ENCODE measurements at places on chromosomes 2 and 18. TPM values are rescaled to one million over a fixed set of nuclear protein-coding genes. Genes with fewer than 3 reads are reported as not detected.

DNA sequence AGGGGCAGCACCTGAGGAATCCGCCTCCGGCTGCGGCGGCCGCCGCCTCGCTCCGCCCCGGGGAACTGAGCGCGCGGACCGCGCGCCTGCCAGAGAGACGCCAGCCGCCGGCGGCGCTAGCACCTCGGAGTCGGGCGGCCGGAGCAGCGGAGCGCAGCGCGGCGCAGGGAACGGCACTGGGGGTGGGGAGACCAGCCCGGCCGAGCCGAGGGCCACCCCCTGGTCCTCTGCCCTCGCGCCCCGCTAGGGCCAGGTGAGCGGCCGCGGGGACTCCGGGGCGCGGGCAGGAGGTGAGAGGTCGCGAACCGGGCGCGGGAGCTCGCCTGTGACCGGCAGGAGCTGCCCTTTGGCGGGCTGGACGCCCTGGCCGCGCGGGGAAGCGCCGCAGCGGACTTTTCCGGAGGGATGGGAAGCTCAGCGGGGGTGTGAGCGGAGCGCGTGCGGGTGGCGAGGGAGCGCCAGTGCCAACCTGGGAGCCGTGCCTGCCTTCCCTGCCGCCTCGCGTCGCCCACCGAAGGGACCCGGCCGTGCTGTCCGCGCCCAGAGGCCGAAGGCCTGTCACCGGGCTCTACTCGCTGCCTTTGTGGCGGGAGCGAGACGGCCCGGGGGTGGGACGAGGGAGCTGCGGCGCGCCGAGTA lies at the start of gene GREB1L:
Gene GREB1L, plus strand, starts transcription at position 92 of the 639 bp plus-strand sequence. CDS start 141,287 bp downstream, outside the sequence.
- DNase-seq, result peak; percentile 21

GRCh38 chr2:153232464-153232863 lies 246.1 kb downstream of the RPRM start:
- DNase-seq, result no peak

DNA sequence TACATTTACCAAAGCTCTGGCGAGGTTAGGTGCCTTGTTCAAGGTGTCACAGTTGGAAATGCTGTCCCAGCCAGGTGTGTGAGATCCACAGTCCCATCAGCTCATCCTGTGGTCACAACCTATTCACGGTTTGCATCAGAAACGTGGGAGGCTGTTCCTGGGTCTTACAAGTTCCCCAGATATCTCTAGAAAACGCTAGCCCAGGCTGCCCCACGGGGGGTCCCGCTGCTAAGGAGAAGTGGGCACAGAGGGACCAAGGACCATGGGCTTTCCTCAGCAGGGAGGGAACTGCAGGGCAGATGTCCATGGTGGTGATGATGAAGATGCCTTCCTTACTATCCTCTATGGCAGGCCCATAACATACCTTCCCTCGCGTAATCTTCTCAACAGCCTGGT lies 649 bp downstream of the FECH start:
- DNase-seq, result no peak

DNA sequence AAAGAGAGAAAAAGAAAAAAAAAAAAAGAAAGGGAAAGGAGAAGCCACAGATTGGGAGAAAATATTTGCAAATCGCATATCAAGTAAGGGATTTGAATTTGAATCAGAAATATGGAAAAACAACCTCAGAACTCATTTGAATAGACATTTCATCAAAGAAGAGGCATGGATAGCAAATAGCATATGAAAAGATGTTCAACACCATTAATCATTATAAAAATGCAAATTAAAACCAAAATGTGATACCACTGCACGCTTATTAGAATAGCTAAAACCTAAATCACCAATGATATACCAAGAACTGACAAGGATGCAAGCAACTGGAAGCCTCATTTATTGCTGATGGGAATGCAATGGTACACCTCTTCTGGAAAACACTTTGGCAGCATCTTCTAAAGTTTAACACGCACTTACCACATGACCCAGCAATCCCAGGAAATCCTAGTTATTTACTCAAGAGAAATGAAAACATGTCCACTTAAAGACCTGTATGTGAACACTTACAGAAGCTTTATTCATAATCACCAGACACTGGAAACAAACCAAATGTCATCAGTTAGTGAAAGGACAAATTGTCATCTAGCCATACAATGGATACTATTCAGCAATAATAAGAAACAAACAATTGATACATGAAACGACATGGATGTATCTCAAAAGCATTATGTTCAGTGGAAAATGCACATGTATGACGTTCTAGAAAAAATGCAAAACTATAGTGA lies 10.3 kb downstream of the DNER start:
- no peak for DNase-seq

- DNase-seq, result no peak
Measured at GRCh38 chr18:46574743-46575115, 82.3 kb downstream of the LOXHD1 start.

DNA sequence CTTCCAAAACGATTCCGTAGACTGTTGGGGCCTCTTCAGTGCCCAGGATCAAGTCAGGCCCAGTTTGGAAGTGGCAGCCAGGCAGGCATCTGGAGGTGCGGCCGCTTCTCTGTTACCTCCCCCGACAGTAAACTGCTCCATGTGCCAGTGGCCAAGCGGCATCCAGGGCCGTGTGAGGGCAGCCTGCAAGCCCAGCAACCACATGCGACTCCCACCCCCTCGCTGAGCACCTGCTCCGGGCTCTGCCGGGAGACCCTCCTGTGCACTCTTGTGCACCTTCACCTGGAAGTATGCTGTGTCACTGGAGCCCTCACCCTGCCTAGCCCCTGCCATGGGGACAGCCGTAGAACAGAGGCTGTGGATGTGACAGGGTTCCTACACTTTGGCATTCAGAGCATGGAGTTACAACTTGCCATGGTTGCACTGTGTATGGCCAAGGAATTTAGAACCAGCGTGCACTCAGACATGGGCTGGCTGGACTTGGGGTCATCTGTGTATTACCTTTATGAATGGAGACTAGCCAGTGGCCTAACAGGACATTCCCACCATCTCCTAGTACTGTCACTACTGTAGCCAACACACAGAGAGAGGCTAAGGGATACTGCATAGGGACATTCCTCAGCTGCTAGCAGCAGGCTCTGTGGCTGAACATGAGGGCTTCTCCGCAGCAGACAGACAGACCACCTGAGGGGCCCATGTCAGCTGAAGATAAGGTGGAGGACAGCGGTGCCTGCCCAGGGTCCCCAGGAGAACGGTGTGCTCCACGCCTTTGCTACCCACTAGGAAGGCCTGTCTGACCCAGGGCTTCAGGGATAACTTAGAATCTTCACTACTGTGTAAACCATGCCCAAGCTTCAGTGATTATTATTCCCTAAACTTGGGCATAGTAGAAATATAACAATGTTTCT lies 25.0 kb upstream of the FAHD2A start:
- DNase-seq, result no peak

GRCh38 chr18:12879840-12880540 lies 4.0 kb downstream of the PTPN2 start:
- no peak for DNase-seq

- no peak for DNase-seq
Measured at GRCh38 chr18:10116574-10116973, 202.8 kb downstream of the VAPA start.

DNA sequence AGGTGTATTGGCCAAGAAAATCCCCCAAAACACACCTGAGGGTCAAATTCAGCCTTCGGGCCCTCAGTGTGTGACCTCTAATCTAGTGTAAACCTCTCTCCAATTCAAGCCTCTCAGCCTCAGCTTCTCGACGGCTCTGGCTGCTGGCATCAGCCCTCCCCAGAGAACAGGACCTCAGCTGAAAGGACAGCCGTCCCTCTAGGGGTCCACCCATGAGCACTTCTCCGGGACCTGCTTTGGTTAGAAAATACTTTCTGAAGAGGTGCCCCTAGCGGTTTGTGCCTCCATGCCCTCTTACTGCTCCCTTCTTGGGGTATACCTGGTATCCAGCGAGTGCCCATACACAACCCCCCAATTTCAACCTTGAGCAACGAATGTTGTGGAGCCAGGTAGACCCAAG lies 48.8 kb downstream of the INHBB start:
- DNase-seq, result no peak

- peak; percentile 55 for DNase-seq
Measured at GRCh38 chr2:63699549-63699839, 110.7 kb downstream of the MDH1 start.

Gene DLGAP1
- total RNA-seq, result not detected

Gene GGCX
- total RNA-seq, result 31.5 TPM

Gene SLC30A3
- total RNA-seq, result 6.5 TPM

Gene PTPRM
- total RNA-seq, result 26.4 TPM

Gene CHRNG
- not detected for total RNA-seq

Gene GTF2A1L
- not detected for total RNA-seq
